ENCODE measurements at places on chromosomes 2 and 18.

DNA sequence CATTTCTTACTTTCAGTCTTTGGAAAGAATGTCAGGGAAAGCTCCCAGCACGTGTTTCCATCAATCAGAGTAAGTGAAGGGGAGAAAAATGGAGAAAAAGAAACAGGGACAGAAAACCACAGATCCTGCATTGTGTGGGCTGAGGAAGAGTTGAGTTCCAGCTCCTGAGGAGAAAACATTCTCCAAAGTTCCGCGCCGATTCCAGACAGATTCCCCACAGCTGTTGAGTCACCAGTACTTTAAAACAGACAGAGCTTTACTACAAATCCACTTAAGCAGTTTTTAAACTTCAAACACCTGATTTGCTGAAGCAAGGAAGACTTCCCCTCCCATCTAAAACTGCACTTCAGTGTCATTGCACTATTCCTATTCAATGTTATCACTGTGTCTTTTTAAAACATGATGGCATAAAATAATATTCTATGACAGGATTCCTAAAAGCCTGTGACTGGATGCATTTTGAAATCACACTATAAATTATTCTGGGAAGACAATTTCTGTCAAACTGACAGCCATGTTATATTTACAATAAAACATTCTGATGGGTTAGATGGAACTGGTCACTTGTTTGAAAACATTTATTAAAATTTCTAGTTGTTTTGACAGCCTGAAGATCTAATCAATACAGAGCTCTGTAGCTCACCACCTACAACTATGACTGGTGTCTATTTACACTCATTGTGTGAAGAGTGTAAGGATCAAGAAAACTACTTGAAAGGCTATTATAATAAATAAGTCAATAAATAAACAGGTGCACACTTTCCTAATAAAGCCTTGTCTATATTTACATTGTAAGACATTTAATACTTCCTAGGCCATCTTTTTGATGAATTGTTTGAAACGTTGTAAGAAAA is 40.9 kb downstream of the TCF4 start:
- DNase-seq, result no peak

DNA sequence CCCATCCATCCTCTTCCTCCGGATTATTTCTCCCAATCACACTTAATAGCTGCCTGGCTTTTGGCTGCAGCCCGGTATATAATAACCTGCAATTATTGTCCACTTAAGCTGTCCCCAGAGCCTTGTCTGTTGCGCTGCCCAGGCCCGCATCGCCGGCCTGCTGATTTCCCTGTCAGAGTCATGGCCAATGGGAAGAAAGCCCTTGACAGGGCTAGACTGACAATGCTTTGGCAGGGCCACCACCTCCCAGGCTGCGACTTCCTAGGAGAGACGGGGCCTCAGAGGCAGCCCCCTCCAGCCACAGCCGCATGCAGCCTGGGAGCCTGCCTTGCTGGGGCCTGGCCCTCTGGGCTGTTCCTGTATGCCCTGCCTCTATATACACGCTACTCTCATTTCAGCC is 10.0 kb upstream of the CELF4 start:
- peak; percentile 92 for DNase-seq

- no peak for DNase-seq
These were observed 18.9 kb upstream of the GMCL1 start for GRCh38 chr2:69810550-69810949.

DNA sequence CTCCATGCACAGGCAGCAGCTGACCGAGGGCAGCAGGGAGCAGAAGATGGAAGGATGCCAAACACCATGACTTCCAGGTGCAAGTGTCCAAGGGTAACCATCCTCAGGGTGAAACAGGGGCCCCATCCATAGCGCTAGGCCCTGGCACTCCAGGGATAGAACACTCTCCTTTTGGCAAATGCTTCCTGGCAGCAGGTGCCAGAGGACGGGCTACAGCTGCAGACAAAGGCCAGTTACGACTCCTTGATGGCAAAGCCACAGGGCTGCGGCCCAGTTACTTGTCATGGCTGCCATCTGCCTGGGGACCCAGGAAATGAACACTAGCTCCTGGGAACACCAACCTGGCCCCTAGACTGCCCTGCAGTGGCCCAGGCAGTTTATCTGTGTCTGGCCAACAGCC is 178.8 kb downstream of the TMEM163 start:
- no peak for DNase-seq

- DNase-seq, result no peak
These were observed 128.1 kb upstream of the MYCN start for GRCh38 chr2:15812187-15812780.

- no peak for DNase-seq
These were observed 72.8 kb downstream of the NEDD4L start for GRCh38 chr18:58116818-58117217.

- no peak for DNase-seq
These were observed at the start of gene CNTNAP5 for GRCh38 chr2:124025171-124025580. CNTNAP5 (plus strand) TSS chr2:124025287; CDS start chr2:124025651, 364 bp downstream.

DNA sequence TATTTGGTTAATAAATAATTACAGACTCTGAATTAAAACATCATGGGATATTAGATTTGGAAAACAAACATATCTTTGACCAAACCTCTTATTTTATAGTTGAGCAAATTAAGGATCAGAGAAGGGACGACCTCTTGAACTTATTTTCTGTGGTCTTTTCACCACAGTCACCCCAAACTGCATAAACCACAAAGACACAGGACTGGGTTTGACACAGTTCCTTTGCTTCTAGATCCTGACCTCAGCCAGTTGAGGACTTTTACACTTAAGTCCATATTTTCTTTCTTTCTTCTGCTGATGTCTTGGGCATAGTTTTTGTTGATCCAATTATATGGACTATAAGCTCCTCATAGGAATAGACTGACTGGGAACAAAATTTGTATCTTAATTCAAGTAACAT is 234.0 kb upstream of the SLC14A2 start:
- no peak for DNase-seq

DNA sequence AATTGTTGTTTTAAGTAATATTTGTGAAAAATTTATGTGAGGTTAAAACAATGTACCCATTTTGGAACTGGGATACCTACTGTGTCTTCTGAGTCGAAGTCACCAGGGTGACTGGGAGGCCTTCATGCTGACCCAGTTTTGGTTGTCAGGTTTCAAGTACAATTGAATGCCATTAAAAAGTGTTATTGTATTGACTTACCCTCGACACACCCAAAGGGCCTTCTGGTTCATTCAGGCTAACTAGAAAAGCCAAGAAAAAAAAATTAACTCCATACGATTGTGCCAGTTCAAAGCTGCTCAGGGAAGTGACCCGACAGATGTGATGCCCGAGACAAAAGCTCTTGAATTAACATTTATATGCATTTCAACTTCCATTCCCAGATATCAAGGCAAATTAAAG is 190.0 kb downstream of the ST6GAL2 start:
- no peak for DNase-seq

DNA sequence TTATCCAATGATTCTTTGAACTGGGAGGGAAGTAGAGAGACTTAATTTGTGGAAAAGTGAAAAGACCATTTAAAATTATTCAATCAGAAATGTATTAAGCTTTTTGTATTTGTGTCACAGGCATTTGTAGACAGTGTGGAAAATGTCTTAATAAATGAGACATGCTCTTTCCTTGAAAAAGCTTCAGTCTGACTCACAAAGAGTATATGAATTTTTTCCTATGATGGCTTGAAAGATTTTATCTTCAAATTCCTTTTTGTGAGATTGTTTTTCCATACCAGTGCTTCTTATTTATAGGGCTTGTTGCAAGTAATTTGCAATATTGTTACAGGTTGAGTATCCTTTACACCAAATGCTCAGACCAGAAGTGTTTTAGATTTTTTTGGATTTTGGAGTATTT is 39.5 kb downstream of the STON1 start:
- DNase-seq, result no peak

DNA sequence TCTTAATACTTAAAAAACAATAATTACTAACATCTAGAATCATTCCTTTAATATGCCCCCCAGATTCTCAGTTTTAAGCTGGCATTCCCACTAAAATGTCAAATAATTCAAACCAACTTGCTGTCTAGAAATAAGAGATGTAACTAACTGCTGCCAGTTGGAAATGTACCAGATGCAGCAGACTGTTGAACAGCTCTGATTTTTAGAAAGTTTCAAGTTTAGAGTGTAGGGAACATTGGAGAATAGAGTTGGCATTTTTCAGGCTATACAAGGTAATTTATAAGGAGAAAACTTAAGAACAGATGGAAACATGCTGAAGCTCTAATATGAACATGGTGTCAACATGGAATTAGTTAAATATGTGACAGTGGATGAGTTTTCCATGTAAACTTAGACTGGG is 101.4 kb downstream of the PTRHD1 start:
- DNase-seq, result no peak

DNA sequence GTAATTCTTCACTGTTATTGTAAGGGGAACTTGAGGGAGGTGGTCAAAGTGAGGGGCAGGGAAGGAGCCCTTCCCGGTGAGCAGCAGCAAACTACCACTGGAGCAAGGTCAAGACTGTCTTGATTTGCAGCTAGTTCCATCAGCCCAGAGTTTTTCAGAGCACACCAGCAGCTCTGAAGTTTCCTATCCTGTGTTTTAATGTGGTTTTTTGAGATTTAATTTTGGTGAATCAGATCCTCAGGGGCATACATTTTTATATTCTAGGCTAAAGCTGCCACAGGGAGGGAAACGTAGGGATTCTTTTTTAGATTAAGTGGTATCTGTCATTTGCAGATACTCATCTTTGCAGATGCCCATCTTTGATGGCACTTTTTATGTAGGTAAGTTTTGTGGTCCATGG is 67.1 kb upstream of the KCNE4 start:
- no peak for DNase-seq

DNA sequence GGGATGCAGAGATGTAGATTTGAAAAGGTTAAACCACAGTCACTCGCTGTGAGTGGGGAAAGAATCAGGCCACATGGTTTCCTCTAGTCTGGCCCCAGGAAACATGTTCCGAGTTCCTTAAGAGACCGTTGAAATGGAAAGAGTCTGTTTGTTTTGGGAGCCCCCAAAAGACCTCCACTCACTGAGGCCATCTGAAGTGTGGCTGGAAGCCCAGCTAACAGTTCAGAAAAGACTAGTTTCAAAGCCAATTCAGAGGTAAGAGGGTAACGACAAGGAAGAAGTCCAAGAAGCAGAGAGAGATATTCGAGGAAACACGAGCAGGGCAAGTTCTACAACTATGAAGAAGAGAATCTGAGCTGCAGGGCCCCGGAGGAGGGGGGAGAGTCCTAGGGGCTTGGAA is 61.0 kb downstream of the APOB start:
- no peak for DNase-seq

GRCh38 chr2:148495586-148495985 is 149.0 kb upstream of the EPC2 start:
- DNase-seq, result no peak

GRCh38 chr2:235555371-235555770 is 61.5 kb downstream of the AGAP1 start:
- DNase-seq, result no peak

DNA sequence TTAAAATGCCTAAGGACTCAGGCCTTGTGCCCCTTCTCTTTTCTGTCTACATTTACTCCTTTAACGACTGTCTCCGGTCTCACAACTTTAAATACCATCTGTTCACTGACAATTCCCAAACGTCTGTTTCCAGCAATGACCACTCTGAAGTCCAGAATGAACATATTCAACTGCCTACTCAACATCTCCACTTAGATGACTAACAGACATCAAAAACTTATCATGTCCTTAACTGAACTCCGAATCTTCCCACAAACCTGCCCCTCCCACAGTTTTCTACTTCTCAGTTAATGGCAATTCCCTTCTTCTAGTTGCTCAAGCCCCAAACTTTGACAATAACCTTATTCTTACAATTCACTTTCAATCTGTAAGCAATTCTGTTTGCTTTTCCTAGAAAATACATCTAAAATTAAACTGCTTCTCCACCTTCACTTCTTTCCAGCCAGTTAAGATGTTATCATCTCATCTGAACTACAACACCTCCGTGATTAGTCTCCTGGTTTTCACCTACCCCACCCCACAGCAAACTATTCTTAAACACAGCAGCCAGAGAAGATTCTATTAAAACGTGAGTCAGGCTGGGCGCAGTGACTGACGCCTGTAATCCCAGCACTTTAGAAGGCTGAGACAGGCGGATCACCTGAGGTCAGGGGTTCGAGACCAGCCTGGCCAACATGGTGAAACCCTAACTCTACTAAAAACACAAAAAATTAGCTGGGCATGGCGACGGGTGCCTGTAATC is 2.8 kb downstream of the C1D start:
- no peak for DNase-seq

DNA sequence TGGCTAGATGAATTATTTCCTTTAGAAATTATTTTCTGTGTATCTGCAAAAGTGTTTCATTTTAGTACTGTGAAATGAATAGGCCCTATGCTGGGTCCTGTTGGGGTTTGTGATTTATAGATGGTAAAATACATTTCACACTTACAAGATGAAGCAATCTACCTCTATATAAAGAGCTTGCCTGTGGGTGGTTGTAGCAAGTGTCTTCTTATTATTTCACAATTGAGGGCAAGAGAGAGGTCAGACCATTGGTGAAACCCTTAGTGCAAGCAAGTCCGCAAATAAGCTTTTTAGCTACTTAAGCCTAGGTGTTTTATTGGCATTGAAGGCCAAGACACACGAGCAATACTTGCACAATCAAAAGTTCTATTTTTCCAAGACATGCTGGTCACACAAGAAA is 153.1 kb downstream of the FMNL2 start:
- DNase-seq, result peak; percentile 75

GRCh38 chr18:45806226-45806625 is 19.2 kb upstream of the SIGLEC15 start:
- no peak for DNase-seq
